ENCODE measurements at places on chromosomes 6 and 20. TPM values are rescaled to one million over a fixed set of nuclear protein-coding genes. Genes with fewer than 3 reads are reported as not detected.

DNA sequence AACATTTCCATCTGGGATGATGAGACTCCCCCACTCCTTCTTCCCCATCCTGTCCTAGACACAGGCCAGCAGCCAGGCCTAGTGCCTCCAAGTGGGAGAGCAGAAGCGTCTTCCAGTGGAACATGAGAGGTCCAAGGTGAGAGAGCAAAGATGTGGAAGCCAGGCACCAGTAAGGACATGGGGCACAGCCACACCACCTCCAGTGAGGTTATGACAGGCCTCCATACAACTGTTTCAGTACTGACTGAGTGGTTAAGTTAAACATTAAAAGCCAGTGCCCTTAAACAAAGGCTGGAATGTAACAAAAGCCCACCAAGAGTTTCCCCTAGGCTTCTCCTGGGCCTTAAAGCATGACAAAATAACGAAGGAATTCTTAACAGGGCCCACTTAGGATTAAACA is 5.3 kb downstream of the ZBTB24 start:
- no peak for DNase-seq

- no peak for DNase-seq
Observed at GRCh38 chr6:170250981-170251775, 39.7 kb downstream of the DLL1 start.

DNA sequence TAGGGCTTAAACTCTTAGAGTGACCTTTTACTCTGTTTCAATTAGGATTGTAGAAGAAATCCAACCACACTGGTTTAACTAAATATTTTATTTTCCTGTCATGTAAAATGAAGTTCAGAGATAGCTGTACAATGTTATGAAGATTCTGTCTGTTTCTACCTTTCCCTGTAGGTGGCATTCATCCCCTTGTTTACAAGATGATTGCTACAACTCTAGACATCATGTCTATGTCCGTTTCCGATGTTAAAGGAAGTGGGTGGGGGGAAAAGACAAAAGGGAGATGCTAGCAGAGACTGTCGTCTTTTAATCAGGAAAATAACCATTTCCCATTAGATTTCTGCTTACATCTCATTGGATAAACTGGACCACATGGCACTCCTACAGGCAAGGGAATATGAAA is 30.9 kb upstream of the RIMS1 start:
- DNase-seq = no peak

- DNase-seq = no peak
Observed at GRCh38 chr20:58647162-58647795, 3.8 kb upstream of the STX16 start.

DNA sequence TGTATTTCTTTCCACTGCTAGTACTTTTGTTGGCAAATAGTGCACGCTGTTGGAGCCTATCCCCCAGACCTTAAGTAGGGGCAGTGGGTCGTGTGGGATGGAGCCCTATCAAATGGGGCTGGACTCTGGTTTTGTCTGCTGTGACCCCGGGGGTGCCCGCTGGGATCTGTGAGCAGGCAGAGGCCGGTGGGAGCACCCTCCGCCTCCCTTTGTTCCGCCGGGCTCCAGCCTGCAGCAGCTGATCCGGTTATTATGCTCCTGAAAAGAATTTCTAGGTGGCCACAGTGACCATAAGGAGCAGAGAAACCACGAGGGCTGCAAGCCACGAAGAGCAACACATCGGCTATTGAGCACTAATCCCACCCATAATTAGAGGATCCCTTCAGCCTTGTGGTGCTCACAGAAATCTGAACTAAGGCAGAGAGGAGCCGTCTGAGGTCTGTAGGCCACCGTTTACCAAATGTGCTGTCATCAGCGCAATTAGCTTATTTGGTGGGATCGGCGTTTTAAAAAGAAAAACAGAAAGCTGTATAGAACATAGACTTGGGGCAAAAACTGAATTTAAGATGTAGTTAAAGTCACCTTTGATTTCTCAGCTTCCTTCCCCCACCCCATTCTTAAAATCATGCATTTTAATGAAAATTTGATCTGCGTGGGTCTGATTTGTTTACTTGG is 598.3 kb upstream of the JAG1 start:
- no peak for DNase-seq

DNA sequence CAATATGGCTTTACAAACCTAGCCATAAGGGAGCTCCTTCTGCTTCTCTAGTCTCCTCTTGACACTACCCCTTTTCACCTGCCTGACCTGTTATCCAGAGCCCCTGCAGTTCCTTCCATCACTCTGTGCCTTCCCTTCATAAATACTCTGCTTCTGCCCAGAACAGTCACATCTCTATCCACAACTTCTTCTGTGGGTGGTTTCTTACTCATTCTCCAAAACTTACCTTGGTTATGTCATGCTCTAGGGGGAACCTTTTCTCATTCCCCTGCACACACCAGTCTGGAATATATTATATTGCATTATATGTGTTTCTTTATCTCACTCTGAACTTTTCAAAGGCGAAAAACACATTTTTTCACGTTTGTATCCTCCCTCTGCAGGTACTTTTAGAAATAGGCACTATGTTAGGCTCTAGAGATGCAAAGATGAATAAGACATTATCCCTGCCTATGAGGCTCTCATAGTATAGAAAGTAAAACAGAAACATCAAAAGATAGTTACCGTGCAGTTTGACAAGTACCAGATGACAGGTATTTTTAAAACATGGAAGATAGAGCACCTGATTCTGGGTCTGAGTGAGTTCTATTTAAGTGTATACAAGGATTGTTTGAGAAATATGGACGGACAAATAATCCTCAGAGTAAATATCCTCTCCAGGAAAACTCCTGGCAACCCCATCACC is 51.5 kb downstream of the AIG1 start:
- no peak for DNase-seq

DNA sequence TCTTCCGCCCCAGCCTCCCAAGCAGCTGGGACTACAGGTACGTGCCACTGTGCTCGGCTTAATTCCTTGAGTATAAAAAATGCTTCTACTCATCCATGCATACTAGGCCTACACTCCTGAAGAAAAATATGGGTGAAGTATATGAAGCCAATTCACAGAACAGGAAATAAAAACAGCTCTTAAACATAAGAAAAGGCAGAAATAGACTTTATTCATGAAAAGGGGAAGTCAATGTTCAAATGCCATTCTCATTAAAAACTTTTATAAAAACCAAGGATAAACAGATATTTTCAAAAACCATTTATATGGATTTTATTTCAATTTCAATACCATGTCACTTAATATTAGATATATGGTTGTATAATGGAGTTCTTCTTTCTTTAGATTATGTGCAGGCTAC is 18.3 kb downstream of the SERPINB9 start:
- DNase-seq = no peak

DNA sequence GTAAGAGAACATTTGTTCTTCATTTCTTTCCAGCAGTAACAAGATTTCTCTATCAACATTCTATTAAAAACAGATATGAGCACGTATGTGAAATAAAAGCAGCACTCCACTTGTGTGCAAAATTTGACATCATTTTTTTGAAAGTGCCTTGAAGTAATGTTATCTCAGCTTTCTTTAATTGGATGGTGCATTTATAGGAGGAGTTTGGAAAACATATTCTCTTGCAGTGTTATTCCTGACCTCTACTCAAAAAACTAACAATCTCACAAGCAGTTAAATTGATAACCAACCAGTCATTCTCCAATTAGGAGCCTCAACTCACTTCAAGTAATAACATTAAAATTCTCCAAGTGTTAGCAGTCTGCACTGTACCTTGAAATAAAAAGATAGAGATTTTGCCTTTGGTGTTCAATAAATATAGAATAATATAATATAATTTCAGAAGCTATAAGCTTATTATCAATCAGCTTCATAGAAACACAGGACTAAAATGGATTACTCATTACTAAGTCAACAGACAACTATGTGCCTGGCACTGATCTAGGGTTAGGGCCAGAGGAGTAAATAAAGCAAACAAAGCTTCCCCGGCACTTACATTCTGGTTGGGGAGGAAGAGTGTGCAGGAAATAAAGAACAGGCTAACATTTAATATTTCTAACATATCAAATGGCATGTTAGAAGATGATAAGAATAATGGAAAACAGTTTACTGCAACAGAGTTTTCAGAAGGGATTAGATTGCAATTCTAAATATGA is 149.0 kb upstream of the SGK1 start:
- no peak for DNase-seq

GRCh38 chr6:138187156-138187555 is 25.4 kb downstream of the ARFGEF3 start:
- no peak for DNase-seq

GRCh38 chr6:154267508-154268106 is 89.0 kb downstream of the IPCEF1 start:
- DNase-seq = no peak

- peak; percentile 41 for DNase-seq
Observed at GRCh38 chr20:45229264-45230056, 8.3 kb downstream of the SEMG2 start.

GRCh38 chr6:43992783-43993644 is 134.2 kb downstream of the MRPL14 start:
- DNase-seq = no peak

GRCh38 chr6:20366082-20366830 is 35.4 kb upstream of the E2F3 start:
- DNase-seq = no peak

DNA sequence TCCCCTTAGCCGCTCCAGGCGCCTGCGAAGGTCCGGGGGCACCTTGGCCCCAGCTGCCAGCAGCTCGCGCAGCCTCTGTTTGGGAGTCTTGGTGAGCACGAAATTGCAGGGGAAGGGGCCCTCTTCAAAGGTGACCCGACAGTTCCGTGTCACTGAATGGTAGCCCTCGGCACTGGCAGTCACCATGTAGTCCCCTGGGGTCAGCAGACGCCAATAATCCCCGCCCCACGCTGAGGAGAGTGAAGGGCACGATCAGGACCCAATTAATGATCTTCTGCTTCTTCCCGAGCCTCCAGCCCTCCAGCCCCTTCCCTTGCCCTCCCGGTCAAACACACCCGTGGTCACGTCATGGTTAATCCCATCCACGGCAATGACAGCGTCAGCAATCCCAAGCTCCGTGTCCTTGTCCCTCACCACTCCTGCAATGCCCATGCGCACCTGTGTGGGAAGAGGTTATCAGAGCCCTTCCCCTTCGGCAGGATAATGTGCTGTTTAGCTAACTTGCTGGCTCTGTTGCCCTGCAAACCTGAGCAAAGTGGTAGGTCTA is 6.2 kb downstream of the CPXM1 start:
- DNase-seq = no peak

DNA sequence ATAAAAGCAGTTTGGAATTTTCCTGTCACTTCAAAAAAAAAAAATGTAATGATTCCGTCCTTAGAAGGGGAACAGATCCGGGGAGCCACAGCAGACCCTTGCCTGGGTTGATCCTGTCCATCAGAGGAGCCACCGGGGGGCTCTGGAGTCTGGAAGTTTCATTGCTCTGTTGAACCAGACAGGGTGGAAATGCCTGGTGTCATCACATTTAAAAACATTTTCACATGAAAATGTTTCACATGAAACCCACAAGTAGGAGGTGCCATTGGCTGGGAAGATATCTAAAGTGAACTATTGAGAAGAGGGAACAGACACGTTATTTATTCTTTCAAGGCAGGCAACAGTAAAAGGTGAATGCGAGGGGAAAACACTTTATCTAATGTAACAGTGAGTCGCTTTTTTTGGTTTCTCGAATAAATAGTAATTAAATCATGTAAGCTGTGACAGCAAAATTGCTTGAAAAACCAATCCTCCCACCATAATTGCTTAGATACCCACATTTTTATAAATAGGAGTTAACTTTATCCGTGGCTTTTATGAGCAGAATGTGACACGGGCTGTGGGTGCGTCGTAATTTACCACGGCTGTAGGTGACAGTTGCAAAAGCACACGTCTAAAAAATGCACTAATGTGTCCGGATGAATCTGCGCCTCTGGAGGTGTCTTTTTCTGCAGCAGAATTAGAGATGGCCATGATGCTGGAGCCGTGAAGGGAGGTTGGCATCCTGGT is 323.4 kb downstream of the TAF4 start:
- DNase-seq = no peak

GRCh38 chr20:46004889-46005473 is 3.7 kb upstream of the MMP9 start:
- no peak for DNase-seq

DNA sequence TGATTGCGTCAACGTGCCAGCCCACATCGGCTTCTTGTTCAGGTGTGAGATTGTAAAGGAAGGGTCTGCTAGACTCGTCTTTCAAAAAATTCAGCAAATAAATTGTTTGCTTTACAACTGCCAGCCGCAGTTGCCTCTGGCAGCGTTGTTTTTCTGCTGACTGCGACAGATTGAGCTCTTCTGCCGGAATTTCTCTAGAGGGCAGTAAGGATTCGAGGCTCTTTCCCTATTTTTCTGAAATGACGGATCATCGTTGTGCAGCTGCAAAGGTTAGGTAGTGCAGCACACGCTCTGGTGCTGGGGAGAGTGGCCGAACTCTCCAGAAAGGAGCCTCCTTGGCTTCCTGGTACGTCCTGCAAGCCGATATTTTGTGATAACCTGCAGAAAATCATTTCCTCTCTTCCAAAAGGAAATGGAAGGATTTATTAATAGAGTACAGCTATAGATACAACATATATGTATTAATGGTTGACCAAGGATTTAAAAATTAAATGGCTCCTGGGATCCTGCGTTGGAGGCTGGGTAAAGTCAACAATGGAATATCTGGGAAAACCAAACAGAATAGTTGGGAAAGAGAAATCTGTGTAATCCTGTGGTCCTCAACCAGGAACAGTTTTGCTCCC is 121.9 kb upstream of the ZFP64 start:
- DNase-seq = no peak

DNA sequence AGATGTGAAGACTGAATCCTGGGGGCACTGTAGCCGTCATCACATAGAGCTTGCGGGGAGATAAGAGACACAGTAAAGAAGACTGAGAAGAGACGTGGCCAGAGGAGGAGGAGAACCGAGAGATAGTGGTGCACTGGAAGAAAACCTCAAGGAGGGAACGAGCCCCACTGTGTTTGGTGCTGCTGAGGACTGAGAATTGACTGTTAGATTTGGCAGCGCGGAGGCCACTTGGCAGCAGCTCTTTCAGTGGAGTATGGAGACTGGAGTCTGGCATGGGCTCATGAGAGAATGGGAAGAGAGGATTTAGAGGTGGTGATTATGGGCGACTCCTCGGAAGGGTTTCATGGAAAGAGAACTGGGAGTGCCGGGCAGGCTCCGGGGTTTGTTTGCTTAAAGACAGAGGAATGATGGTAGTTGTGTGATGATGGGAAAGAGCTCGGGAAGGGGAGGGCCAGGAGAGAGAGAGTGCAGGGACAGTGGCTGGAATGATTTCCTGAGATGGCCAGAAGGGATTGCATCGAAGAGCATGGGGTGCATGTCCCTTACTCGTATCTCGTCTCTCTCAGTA is 18.0 kb downstream of the CDYL start:
- DNase-seq = peak; percentile 19

- no peak for DNase-seq
Observed at GRCh38 chr6:4180652-4181255, 45.4 kb upstream of the ECI2 start.

- no peak for DNase-seq
Observed at GRCh38 chr20:63145156-63145555, 70.8 kb downstream of the YTHDF1 start.

- no peak for DNase-seq
Observed at GRCh38 chr6:30491991-30492952, 3.0 kb downstream of the HLA-E start.

GRCh38 chr6:87628424-87628823 is 38.5 kb downstream of the ORC3 start:
- DNase-seq = no peak

The CDSN gene
- not detected for total RNA-seq

The PNPLA1 gene
- 0.08 TPM for total RNA-seq

The SASH1 gene
- total RNA-seq = 9.7 TPM

The FAM83D gene
- total RNA-seq = 2.8 TPM

The FAM184A gene
- 7.4 TPM for total RNA-seq

The LINC00237 gene
- total RNA-seq = not detected

The OLIG3 gene
- not detected for total RNA-seq

The WFDC2 gene
- not detected for total RNA-seq

The ZNF334 gene
- 3.3 TPM for total RNA-seq

The ADIG gene
- total RNA-seq = not detected

All from liver (tissue), 10 donors.